ENCODE measurements at places on chromosomes 3 and 15.

DNA sequence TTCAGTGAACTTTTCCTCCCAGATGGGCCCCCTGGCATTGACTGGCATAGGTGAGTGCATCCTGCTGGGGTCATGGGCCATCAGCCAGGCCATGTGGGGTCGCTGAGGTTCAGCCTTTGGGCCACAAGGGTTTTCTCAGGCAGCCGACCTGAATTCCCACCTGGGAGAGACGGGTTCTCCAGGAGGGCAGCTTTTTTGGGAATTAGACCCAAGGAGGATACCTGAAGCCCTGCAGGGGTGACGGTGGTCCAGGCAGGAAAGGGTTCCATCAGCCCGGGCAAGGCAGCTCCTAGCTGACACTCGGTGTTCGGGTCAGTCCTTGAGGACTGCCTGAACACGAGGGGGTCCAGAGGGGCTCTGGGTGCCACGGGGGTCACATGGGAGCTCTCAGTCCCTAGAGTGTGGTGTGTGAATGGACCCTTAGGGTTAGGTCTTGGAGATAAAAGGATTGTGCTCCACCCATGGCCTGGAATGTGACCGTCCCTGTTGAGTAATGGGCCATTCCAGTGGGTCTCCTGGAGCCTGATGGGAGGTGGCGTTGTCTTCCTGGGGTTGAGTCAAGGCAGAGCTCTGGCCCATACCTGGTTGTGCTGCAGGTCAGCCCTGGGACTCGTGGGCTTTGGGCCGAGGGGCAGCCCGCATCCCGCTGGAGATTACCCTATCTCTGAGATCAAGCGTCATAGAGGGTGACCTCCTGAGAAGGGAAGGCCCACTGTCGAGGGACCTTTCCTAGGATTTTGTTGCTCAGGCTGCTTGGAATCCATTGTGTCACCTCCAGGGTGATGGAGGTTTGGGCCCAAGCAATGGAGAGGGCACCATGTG is 192.8 kb downstream of the UBE3A start:
- DNase-seq, result no peak

GRCh38 chr15:38129531-38130204 is 123.0 kb upstream of the SPRED1 start:
- peak; percentile 76 for DNase-seq

DNA sequence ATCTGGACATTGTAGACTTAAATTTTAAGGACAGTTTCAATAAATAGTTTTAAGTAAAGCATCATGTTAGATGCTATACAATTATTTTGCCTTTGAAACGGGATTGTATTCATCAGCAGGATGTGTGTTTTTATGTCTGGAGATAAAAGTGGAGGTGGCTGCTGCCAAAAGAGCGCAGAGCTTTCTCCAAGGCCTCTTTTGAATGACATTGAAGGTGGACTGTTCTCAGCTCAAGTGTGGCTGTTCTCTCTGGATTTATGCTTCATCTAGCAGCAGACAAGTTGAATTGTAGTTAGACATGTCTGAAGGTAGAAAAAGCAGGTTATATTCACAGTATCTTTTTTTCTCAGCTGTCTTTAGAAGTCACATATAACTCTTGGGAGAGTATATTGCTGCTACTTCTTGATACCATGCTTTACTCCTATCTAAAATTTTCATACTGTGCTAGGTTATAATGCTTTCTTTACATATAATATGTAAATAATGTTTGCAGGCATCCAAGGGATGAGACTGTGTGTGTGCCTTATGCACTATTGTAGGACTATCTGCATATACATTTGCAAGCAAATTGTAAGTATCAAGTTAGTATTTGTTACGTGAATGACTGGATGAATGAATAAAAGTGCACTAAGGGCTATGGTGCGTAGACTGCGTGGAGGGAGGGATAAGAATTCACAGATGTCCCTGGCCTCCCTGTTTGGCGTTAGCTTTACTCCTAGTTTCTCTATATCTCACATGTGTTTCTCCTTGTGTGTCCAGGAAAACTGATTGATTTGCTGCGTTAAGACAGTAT is 340.1 kb downstream of the NAALADL2 start:
- DNase-seq, result no peak

DNA sequence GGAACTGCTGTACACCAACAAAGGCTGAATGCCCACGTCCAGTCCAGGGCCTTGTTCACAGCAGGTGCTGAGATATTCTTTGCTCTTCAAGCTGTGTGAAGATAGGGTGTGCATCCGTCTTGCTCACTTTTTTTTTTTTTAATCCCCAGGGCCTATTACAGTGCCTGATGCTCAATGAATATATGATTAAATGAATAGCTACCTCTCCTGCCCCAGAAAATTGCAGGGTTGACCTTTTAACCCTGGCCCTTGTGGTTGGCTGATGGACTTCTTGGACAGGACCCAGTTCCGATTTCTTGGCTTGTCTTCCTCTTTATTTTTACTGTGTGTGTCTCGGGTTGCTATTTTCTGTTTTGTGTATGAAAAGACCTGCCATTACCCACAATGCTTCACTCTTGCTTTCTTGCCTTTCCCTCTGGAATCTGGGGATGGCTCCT is 2.9 kb upstream of the FYTTD1 start:
- no peak for DNase-seq

DNA sequence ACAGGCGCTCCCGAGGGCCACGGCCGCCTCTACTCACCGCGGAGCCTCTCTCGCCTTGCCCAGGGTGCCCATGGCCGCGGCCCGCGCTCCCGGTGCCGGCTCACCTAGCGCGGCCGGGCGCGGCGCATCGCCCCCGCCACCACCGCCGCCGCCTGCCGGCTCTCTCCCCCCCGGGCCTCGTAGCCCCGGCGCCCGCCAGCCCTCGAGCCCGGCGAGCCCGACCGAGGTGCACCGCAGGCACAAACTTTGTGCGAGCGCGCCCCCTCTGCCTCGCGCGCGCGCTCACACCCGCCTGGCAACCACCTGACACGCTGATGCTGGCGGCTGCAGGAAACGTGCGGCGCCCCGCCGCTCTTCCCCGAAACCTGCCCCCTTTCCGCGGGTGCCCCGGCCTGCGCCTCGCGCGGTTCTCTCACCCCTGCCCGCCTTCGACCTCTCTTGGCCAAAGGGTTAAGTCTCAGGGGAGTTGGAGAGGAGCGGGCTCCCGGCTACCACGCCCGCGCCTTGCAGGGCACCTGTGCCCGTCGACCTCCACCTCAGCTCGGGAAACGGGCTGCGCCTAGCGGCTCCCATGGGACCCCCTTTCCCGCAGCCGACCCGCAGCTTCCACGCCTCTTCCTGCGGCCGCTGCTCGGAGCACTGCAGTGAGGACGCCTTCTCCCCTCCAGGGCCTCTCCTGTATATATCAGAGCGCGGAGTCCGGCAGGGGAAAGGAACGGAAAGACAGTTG is at the start of gene RASGRP1:
Gene RASGRP1 (minus strand): TSS at position 258 of the 730 bp plus-strand sequence. CDS start 186 bp downstream, at position 72.
- DNase-seq, result peak; percentile 72

GRCh38 chr3:72142028-72142427 is 357.1 kb upstream of the PROK2 start:
- DNase-seq, result no peak

- DNase-seq, result no peak
Measured at GRCh38 chr3:21682206-21682605, 68.8 kb downstream of the ZNF385D start.

- DNase-seq, result no peak
Measured at GRCh38 chr15:88509964-88510363, 36.5 kb downstream of the DET1 start.

GRCh38 chr15:67107014-67107812 is 41.8 kb downstream of the SMAD3 start:
- DNase-seq, result no peak

GRCh38 chr3:110710603-110711002 is 361.0 kb upstream of the NECTIN3 start:
- no peak for DNase-seq

GRCh38 chr3:58361866-58362265 is 29.2 kb downstream of the PXK start:
- DNase-seq, result no peak

- DNase-seq, result no peak
Measured at GRCh38 chr15:72034351-72034750, 83.6 kb downstream of the MYO9A start.

DNA sequence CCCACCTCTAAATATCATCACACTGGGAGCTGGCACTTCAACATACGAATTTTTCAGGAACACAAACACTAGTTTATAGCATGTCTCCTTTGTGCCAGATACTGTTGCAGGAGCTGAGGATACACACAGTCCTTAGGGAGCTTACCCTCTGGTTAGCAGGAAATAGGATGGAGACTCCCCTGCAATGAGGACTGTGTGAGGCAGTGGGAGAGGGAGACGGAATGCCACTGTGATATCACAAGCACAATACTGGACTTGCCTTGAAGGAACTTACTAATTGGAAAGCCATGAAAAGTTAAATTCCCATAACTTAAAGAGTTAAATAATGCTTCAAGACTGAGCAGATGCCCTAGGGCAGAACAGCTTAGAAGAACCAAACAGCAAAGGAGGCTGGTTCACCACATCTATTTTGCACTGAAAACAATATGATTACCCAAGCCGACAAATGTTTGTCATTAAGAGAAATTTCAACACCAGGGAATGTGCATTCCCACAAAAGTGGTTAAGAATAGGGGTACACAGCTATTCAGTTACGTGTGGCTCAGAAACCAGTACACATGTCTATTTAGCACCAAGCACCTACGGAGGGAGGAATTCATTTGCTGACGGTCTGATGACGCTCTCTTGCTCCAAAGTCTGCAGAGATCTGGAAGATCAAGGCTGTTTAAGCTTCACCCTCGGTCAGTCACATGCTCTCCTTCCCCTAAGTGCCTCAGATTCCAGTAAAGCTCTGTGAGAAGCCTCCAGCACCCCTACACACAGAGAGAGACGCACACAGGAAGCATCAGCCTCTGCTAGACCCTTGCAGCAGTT is 5.2 kb downstream of the TBC1D2B start:
- no peak for DNase-seq

- no peak for DNase-seq
Measured at GRCh38 chr15:33964665-33965040, 3.6 kb upstream of the CHRM5 start.

DNA sequence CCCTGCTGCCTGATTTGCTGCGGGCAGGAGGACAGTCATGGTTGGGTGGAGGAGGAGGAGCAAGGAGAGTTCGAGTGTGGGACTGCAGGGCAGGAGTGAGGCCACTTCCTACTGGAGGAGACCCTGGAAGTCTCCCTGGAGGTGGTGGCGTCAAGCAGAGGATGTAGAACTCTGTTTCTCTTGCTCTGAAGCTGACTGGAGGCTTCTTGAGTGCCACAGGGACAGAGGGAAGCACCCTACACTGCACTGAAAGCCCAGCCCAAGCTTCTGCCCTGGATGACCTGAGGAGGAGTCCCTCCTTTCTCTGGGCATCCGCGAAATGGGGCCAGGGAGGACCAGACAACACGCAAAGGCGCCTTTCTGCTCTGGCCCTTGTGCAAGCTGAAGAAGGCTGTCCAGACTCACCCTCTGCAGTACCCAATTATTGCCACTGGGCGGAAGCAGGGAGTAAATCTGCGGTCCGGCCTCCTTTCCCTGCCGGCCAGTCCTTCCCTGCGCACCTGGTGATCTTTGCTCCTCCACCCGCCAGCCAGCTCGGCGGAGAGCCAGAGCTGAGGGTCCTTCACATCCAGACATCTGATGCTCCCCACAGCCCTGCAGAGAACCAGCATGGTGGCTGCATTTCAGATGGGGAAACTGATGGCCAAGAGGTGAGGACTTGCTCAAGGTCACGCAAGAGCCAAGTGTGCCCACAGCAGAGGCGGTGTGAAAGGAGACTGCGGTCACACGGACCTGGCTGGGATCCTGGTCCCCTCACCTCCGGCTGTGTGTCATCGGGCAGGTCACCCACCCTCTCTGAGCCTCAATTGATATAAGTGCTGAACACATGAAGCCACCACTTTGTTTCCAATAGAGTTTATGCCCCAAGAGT is 207.1 kb downstream of the TBC1D2B start:
- DNase-seq, result peak; percentile 67

DNA sequence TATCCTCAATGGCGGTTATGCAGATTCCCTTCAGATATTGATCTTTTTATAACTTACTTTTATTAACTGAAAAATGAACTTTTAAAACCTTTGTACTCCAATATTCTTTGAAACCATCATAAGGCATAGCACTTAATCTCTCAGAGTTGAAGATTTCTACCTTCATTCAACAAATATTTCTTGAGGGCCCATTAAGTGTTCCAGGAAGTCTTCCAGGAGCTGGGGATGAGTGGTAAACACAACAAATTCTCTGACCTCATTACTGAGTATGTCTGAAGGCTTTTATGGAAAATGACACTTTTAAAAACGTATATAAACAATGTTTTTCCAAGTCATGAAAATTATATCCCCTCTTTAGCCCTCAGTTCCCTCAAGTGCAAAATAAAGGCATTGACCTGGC is 575.3 kb upstream of the IL12A start:
- no peak for DNase-seq

DNA sequence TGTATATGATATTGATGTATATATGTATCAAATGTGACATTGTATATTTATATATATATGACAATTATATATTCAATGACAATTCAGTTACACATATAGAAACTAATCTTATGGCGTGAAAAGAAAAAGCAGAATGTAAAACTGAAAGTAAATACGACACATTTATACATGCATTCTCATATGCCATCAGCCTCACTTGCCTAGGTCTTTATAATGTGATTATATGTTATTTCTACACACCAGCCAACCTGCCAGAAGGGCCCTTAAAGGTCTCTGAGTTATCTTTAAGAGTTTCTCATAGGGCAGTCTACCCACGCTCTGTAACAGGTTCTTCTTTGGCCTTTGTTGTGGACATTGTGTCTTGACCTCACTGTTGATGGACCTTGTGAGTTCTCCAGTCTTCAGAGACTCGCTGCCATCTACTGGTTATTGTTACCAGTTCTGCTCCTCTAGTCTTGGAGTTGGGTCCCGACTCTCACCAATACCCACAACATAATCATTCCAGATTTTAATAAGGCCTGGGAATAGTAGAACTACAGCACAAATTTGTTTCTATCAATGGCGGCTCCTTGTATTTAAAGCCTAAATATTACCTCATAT is 371.5 kb upstream of the GOLIM4 start:
- peak; percentile 50 for DNase-seq

DNA sequence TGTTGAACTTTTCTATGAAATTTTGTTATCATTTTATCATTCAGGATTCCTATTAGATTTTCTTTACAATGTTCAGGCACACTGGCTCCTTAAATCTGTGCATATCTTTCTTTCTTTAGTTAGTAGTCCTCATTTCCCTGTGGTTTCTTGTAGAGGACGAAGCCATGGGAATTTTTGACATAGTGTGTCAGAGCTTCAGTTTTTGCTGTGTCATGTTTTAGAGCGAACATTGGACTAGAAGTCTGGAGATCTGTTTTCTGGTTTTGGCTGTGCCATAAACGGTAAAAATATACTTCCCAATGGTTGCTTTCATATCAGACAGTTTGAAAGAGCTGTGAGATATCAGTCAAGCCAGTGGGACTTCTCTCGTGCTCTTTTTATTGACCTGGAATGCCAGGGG is 105.2 kb downstream of the CHCHD4 start:
- DNase-seq, result no peak

- no peak for DNase-seq
Measured at GRCh38 chr15:86284635-86285034, 205.0 kb downstream of the AGBL1 start.

- no peak for DNase-seq
Measured at GRCh38 chr3:163766112-163766511, 1312.2 kb downstream of the SI start.

DNA sequence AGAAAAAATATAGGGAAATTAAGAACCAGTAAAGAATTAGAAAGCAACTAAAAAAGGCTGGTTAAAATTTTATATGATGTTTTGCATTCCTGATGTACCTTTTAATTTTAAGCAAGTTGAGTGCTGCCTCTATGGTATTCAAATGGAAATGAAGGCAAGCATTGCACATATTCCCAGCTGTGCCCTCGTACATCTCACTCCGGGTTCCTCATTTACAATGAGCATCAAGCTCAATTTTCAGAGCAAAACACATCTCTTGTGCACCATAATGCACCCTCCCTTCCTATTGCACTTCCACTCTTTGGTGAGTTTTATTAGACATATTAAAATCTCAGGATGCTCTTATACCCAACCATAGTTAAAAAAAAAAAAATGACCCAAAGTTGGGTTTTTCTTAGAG is 267.9 kb downstream of the CHST2 start:
- no peak for DNase-seq
